Placental pericyte (primary cell): ENCODE measurements at places on chromosomes 7 and 10. TPM values are rescaled to one million over a fixed set of nuclear protein-coding genes. Genes with fewer than 3 reads are reported as not detected.

The C7orf25 gene
- 6.1 and 6.9 TPM in 2 replicates for total RNA-seq

The HOXA4 gene
- total RNA-seq, result 0.29 TPM in 1 of 2 replicates, not detected in the other

The GIMAP8 gene
- under 0.01 TPM in 1 of 2 replicates, not detected in the other for total RNA-seq

The ACTA2 gene
- 355 and 559 TPM in 2 replicates for total RNA-seq

The RSPH10B gene
- under 0.01 TPM in 1 of 2 replicates, not detected in the other for total RNA-seq

The CALCR gene
- total RNA-seq, result under 0.01 and 0.14 TPM in 2 replicates
